Midbrain (tissue), 1 donor: ENCODE measurements at places on chromosomes 5 and 9.

DNA sequence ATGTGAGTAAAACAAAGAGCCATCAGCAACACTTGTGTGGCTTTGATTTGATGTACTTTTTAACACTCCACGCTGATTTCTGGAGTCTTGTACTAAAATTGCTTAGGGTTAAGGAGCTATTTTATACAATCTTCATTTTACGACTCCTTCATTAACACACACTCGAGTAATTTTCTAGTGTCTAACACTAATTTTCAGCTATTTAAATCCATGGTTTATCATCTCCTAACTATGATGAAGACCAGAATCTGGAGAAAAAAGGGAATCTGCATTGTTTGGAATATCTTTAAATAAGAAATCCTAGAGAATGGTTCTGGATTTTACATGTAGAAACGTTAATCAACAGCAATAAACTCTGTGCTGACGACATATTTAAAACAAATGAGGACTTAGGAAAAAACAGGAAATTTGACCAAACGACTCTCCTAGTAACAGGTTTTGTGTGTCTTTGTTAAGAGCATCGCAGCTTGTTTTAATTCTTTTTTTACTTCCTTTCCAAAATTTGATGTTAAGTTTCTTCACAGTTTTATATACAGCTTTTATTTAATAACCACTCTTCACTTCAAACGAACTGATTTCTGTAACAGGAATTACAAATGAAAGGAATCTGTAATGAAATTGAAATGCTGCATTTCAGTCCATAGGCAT is 138.5 kb downstream of the AOPEP start:
- no peak for DNase-seq

GRCh38 chr5:138460032-138460693 is 5.1 kb upstream of the EGR1 start:
- DNase-seq: no peak

DNA sequence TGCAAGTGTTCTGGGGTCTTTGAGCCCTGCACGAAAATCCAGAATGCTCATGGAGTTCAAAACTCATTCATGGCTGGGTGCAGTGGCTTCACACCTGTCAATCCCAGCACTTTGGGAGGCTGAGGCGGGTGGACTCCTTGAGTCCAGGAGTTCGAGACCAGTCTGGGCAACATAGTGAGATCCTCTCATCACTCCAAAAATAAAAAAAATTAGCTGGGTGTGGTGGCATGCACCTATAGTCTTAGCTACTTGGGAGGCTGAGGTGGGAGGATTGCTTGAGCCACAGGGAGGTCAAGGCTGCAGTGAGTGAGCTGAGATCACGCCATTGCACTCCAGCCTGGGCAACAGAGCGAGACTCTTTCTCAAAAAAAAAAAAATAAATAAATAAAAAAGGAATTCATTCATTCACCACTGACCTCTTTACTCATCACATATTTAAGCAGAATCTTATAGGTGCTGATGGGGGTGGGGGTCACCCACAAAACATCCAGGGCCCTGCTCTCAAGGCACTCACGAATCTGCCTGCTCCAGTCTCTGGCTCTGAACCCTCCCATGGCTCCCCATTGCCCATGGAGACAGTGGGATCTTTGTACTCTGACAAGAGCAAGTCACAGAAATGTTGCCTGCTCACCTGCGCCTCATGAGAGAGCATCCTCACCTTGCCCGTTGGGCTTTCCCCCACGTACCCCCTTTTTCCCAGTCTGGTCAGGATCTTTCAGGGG is 76.7 kb upstream of the IER5L start:
- no peak for DNase-seq

DNA sequence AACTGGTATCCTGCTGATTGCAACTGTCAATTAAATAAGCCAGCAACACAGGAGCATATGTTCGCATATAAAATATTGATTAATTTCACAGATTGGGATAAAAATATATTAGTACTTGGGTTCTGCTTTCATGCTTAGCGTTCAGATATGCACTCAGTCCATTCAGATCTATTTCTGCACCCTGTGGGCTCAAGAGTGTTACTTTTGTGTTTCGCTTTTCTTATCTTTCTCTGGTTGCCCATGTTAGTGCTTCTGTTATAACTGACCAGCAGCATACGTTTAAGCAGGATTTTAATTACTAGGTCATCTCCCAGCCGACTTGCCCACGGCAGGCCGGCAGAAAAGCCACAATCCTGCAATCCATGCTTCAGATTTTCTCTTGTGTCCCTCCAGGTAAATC is 289.1 kb downstream of the EBF1 start:
- DNase-seq: no peak

GRCh38 chr5:89450149-89450538 is 567.2 kb upstream of the MEF2C start:
- DNase-seq: no peak

- DNase-seq: no peak
Observed at GRCh38 chr9:87263291-87263690, 234.4 kb upstream of the DAPK1 start.

DNA sequence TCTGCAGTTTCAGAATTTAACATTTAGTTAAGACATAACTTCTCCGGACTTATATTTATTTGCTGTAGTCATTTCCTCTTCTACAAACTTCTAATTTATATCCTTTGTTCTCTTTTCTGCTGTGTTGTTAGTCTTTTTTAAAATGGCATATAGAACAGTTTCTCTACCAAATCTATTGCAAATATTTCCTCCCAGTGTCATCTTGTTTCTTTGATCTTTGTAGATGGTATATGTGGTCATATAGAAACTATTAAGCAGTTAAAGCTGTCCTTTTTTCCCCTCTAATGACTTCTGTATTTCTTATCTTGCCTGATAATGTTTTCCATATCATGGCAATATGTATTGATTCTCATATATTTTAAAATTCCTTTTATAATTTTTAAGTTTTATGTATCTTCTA is 264.5 kb downstream of the MCTP1 start:
- DNase-seq: no peak

DNA sequence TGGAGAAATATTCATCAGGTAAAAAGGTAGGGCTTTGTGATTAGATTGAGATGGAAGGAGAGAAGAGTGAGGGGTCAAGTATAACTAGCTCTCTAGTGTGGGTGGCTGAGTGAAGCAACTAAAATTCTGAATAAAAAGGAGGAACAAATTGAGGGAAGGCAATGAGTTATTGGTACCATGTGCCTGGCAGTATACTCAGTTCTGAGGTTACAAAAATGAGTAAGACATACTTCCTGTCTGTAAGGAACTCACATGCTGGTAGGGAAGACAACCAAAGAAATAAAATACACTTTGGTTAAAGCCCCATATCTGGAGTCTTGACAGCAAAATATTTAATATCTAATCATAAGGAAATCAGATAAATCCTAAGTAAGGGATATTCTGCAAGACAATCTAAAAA is 476.8 kb upstream of the C9orf72 start:
- no peak for DNase-seq

DNA sequence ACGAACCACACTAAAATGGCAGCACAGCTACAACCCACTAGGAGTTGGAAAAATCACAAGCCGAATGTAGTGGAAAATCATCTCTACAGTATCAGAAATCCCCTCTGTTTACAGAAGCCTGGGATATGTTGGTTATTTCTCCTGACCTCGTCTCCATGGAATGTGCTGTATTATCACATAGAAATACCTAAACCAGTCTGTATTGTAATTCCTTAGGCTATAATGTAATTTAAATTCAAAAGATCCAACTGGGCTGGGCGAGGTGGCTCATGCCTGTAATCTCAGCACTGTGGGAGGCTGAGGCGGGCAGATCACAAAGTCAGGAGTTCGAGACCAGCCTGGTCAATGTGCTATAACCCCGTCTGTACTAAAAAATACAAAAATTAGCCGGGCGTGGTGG is 244.8 kb upstream of the MPDZ start:
- DNase-seq: no peak

DNA sequence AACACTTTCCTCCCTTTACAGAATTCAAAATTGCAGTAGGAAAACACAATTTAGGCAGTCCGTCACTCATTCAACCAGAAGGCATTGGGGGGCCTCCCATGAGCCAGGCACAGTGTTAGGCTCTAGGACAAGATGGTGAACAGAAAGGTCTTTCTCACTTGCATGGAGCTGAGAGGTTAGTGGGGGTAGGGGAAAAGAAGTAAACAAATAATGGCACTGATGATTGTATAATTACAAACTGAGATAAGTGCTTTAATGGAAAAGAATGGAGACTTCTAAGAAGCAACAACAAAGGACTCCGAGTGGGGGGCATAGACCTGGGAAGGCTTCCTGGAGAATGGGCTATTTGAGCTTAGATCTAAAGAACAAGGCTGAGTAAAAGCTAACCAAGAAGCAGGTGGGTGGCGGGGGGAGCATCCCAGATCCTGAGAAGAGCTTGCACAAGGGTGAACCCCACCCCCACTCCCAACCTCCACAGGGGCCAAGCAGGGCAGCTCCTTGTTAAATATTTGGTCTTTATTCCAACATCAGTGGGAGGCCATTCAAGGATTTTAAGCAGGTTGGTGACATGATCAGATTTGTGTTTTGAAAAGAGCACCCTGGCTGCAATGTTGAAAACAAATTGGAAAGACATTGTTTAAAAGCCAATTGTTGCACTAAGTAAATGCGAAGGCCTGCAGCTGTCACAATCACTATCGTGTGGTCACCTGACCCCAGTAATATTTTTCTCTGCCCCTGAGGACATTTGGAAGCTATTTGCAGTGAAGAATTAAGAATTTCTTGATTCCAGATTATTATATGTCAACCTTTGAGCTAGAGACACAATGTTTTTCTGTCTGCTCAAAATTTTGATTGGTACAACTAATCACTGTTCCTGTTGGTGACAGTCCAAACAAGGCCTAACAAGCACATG is 73.9 kb upstream of the EFNA5 start:
- DNase-seq: no peak

DNA sequence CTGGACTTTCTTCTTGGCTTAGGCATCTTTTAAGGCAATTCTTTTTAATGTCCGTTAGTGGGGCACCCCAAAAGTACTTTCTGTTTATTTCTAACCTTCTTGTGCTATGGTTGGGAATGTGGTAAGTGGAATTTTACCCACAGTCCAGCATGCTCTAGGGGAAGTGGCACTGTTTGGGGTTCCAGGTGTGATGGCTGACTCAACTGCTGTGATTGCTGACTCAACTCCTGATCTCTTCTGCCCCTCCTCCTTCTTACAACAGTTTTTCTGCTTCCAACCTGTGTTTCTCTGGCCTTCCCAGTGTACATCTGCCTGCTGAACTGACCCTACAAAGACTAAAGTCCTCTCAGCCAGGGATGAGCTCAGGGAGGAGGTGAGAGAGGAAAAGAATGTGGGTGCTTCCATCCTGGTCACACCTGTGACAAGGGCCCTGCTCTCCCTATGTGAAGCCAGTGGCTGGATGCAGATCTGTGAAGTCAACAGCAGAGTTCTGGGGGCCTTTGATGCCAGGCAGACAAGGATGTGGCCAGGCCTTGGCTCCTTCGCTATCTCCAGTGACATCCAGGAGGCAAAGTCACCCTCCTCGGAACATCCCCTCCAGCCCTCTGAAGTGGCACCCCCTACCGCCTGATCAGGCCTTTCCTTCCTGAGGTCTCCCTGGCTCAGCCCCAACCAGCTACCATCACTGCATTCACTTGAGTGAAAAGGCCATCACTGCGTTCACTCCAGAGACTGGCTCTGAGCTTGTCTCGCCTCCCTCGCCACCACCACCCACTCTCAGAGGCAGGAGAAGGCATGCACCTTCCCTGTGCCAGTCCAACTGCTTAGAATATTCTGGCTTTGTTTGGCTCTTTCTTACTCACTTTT is 72.2 kb downstream of the C5orf15 start:
- no peak for DNase-seq

GRCh38 chr9:92711844-92712243 is 41.9 kb upstream of the IPPK start:
- DNase-seq: no peak

GRCh38 chr5:168879929-168880328 is 300.8 kb upstream of the PANK3 start:
- DNase-seq: no peak
